Cardiac fibroblast (primary cell): ENCODE measurements at places on chromosomes 11 and 22.

GRCh38 chr11:95301474-95301873 lies 70.5 kb upstream of the SESN3 start:
- no peak for DNase-seq

GRCh38 chr11:132126973-132127899 lies 756.8 kb downstream of the NTM start:
- peak; percentile 97 for DNase-seq

DNA sequence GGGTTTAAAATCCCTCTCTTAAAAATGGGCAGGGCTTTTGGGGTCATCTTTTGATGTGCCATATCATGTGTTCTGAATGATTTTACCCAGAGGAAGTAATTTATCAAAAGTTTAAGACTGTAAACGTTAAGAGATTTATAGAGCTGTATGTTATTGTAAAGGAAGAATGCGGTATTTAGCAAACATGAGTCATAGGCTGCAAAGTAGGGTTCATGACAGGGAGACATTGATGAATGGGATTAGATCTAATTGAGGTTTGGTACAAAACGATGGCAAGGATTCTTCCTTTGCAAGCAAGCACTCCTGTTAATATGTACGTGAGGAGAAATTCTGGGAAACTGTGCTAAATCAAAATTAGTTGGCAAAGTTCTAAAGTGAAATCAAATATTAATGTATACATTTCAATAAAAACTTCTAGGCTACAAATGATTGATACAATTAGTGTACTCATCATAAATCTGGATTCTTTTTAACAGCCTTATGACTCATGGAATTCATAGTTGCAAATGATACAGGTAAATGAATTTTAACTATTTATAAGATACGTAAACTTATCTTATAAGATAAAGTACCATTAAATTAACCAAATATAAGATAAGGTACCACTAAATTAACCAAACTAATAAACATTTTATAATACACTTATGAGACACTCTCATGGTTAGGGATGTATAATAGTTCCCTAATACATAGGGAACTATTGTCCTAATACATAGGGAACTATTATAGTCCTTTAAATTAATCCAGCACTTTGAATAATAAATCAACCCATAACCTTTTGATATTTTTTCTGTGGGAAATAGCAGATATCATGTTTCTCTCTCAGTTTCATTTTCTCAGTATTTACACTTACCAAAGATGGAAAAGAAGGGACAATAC lies 58.4 kb downstream of the KIF18A start:
- peak; percentile 27 for DNase-seq

GRCh38 chr22:24026733-24027132 lies 15.6 kb downstream of the CABIN1 start:
- DNase-seq = no peak

DNA sequence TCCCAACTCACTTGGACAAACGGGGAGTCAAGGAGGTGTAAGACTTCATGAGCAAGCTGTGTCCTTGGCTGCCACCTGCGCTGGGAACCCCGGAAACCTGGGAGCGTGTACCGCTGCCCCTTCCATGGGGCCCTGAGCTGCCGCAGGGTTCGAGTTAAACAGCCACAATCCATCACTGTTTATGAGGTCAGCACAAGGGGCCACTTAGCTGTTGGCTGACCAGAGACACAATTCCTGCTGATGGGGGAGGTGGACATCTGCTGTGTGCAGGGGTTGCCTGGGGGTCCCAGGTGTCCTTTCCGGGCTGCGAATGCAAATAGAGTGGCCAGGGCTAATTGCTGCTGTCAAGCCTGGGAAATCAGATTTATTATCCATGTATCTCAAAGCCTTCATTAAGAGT lies 549.3 kb downstream of the BRD1 start:
- DNase-seq = no peak

DNA sequence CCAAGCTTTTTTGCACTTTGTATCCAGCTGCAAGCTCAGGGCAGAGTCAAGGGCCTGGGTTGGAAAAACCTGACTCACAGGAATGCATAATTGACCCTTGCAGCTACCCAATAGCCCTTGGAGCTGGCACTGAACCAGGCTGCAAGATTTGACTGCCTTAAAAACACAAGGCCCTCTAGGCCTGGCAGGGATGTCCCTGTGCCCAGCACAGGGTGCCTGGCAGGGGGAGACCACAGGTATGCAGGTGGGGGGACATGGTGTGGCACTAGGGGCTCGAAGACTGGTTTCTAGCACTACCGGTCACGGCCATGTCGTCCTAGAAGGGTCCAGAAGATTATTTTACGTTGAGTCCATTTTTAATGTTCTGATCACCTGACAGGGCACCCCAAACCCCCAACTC lies 30.2 kb downstream of the SBF1 start:
- peak; percentile 79 for DNase-seq

DNA sequence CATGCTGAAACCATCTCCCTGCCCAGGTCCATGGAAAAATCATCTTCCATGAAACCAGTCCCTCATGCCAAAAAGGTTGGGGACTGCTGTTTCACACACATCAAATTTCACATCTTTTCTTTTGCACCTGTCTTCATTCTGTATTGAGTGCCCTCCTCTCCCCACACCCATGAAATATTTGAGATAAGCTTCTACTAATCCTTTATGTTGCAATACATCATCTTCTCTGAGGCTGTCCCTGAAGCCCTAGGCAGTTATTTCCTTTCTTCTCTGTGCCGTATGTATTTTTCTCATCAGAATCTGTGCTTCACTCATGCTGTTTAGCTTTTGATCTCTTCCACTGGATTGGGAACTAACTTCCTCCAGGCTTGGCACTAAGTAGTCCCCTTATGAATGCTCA lies 40.0 kb upstream of the RRM1 start:
- DNase-seq = no peak

DNA sequence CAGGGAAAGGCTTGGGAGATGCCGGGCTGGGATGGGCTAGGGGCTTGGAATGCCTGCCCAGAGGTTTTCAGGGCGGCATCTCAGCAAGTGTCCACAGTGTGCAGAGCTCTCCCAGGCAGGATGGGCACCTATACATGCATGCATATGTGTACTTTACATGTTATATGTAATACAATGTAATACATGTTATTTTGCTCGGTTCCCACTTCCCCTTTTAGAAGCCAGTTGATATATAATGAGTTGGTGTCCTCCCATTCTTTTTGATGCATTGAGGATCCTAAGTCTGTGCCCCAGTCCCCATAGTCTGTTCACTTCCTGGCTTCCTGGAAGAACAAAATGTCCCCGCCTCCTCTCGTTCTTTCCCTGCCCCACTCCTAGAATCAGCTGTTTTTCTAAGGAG lies 20.1 kb upstream of the EIF3D start:
- DNase-seq = no peak

GRCh38 chr11:111019871-111020670 lies 225.5 kb upstream of the POU2AF2 start:
- DNase-seq = peak; percentile 66

GRCh38 chr11:5317292-5317691 lies 6.8 kb downstream of the OR51B2 start:
- DNase-seq = no peak

GRCh38 chr11:17601256-17601671 lies 54.2 kb downstream of the OTOG start:
- no peak for DNase-seq

GRCh38 chr11:45652781-45653180 lies 12.6 kb downstream of the CHST1 start:
- peak; percentile 81 for DNase-seq
